G401 (cell line): ENCODE measurements at places on chromosomes 4 and X.
A peak's percentile ranks its signal among the peaks of the same experiment; 100 is the strongest.

- DNase-seq = no peak
Observed at GRCh38 chr4:20265726-20266125, 14.0 kb downstream of the SLIT2 start.

GRCh38 chr4:19368800-19369199 is 882.9 kb upstream of the SLIT2 start:
- no peak for DNase-seq

DNA sequence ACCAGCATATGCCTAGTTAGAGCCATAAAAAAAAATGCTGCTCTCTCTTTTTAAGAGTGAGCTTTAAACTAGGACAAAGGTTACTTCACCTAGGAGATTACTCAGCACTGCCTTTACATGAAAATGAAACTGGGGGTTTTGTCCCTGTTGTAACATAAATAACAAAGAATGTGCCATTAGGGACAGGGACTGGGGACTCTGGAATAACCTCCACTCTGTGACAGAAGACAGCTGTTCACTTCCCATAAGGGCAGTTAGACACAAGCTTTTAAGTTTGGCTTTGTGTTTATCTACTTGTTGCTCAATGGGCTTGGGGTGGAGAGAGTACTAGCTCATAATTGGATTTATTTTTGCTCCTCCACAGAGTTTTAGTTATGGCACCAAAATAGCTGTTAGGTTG is 11.9 kb downstream of the ENPEP start:
- DNase-seq = no peak

DNA sequence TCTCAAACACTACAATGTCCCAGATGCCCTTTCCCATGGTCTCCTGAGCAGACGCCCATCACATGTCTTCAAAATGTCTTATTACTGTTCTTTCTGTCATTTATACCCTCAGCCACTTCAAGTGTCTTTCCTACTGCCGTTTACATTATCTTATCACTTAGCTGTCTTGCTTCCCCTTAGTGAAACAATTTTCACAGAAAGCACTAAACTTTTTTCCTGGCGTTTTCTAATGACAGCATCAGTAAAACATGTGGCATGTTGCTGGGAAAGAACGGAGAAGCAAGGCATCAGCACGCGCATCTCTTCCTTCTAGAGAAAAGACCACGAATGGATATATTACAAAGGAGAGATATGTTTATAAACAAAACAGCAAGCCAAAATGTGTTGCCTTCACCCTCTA is 189.7 kb upstream of the SLIT2 start:
- DNase-seq = no peak

DNA sequence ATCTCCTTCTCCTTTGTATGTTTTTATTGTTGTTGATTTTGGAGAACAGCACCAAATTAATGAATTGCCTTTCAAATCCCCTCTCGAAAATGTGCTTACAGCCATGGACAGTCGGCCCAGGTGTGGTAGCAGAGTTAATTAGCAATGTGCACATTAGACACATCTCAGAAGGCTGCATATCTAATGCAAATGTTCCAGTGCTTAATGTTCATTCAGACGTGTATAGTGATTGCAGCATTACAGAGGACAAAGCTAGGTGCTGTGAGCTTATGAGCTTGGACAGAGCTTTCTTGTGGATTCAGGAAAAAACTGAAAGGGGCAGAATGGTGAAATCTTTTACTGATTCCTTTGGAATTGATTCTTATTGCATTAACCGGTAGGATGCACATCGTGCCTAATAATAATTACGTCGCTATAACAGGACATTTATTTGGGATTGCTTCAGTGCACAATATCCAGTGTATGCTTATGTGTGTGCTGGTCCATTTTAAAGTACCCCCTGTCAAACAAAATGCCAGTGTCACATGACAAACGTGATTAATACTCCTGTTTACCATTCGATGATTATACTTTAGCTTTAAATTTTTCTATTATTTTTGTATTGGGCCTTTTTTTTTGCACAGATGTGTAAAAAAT is 552.9 kb upstream of the EPHA5 start:
- DNase-seq = no peak

DNA sequence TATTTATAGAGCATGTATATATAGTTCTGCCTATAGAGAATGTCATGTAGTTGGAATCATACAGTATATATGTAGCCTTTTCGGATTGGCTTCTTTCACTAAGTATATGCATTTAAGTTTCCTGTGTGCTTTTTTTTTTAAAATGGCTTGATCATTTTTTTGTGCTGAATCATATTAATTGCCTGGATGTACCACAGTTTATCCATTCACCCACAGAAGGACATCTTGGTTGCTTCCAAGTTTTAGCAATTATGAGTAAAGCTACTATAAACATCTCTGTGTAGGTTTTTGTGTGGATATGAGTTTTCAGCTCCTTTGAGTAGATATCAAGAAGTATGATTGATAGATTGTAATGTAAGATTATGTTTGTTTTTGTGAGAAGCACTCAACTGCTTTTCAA is 23.8 kb downstream of the PTTG2 start:
- DNase-seq = no peak

- no peak for DNase-seq
Observed at GRCh38 chr4:164639001-164639400, 114.9 kb upstream of the SMIM31 start.

DNA sequence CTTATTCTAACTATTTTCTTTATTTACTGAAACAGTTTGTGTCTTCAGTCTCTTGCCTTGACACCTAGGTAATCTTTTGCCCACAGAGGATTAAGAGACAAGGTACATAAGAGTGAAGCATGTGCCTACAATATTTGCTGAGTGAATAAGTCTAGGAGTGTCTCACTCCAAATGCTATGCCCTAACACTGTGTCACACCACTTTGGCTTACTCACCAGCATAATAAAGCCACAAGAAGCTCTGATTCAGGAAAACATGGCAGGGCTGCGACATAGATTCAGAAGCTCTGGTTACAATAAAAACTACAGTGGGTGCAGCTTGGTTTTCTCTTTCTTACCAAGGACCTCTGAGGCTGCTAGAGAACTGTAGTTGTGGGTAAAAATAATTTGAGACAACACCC is 127.1 kb downstream of the RBM46 start:
- DNase-seq = no peak

DNA sequence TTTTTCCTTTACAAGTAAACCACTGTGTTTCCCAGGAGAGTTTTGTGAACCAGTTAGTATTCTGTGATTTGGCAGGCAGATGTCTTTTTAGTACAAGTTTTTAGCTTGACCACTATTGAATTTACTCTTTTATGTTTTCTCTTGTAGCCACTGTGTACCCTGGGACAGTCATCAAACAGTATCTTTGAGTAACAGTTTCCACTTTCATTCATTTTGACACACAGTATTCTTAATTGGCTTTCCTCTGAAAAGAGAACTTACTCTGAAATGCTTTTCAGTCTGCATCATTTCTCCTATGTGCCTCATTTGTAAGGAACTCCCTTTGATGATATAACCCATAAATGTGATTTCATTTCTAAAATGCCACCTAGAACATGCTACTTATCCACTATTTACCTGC is 476.5 kb downstream of the PDGFC start:
- DNase-seq = no peak

DNA sequence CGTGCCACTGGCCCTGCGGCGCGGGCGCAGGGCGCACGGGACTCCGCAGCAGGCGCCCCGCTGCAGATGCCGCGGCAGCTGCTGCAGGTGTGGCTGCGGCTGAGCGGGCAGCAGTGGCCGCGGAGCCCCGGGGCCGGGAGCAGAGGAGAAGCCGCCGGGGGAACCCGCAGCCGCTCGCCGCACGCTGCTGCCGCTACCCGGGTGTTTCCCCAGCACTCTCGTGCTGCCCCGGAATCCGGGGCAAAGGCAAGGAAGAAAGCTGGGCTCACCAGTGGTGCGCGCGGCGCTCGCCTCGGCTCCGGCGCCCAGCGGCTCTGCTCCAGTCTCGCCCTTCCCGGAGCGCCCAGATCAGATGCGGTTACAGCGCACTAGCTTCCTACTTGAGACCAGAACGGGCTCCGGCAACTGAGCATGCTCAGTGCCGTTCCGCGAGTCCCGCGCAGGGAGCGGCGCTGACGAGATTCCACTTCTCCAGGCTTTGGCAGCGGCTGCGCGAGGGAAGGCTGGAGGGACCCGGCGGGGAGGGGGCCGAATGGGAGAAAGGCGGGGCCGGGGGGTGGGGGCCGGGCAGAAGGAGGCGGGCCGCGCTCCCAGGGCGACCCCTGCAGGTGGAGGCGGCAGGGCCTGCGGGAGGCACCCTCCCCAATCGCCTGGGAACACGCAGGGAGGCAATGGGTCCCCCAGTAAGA is at the start of gene APBB2:
TSS of gene APBB2 (minus strand) at position 407 of the 689 bp plus-strand sequence. CDS start 181,288 bp downstream, outside the sequence.
- peak; percentile 90 for DNase-seq

- DNase-seq = no peak
Observed at GRCh38 chrX:10781847-10782530, 161.6 kb upstream of the MID1 start.

DNA sequence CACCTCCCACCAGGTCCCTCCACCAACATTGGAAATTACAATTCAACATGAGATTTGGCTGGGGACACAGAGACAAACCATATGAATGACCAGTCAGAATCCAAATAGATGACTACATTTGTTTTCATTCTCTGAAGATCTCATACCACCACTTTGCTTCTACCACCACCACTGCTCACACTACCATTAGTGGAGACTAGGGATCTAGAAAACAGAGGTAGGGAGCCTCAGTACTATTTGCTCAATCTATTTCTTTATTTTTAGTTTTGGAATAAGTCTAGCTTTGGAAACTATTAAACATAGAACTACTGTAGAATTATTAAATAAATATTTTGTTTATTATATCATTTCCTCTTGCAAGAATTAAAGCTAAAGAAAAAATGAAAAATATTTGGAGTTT is 727.9 kb downstream of the CCSER1 start:
- DNase-seq = no peak

DNA sequence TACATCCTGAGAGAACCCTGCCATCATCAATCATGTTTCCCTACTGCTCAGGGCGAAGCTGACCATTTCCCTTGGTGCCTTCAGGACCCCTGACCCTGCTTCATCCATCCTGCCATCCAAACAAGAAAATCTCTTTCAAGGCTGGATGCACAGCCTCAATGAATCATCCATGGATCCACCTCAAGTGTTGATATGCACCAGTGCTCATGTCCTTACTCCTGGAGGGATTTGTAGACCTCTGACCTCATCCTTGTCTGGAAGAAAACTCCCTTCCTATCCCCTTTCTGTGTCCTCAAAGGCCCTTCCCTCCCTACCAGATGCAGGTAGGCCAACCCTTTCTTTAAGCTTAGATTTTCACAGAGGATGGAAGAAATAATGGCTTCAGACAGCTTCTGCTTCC is 24.6 kb downstream of the BEX3 start:
- no peak for DNase-seq

- DNase-seq = no peak
Observed at GRCh38 chr4:105896461-105896942, 1.2 kb downstream of the NPNT start.

- DNase-seq = no peak
Observed at GRCh38 chr4:35493977-35494376, 750.3 kb downstream of the ARAP2 start.

GRCh38 chrX:129957241-129958082 is 25.0 kb upstream of the BCORL1 start:
- DNase-seq = no peak
